ENCODE measurements at places on chromosomes 6 and 20. TPM values are rescaled to one million over a fixed set of nuclear protein-coding genes. Genes with fewer than 3 reads are reported as not detected.

Gene MDN1
- 39.4 TPM for total RNA-seq

DNA sequence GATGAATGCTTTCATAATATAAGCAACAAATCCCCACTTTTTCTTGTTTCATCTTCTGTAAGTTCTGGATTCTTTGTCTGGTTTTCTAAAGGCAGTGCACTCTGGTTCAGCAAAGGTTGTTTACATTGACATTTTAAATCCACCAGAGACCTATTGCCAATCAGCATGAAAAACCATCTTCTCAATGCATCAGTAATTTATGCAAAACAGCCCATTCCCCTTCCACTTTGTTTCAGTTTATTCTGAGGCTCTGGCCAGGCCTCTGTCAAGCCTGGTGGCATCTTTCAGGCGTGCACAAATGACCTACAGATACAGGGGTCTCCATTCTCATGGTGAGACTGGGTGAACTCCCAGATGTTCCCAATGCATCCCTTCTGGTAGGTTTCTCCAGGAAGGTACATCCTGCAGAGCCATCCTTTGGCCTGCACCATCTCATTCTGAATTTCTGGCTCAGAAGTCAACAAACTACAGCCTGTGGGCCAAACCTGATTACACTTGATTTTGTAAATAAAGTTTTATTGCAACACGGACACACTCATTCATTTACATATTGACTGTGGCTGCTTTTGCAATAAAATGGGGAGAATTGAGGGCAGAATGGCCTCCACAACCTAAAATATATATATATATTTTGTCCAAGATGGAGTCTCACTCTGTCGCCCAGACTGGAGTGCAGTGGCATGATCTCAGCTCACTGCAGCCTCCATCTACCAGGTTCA is 405.4 kb downstream of the PREX1 start:
- peaks cover 2% of the 10 kb centered on the region for H3K27me3 ChIP-seq
- no peak overlapping the region for H3K27ac ChIP-seq
- no peak for DNase-seq

DNA sequence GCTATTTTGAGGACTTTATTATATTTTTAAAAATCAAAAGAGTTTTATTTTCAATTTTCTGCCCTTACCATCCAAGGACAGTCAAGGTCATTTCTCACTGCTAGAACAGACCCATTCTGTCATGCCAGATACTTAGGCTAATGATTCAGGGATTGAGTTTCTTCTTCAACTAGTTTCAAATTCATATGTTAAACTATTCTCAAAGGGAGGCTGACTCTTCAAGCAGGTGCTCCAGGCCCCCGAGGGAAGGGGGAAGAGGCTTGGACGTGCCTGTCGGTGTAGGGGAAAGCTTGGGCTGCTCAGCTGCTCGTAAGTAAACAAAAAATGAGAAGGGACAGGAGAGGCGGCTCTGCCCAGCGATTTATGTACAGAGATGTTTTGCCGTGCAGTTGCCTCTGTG is 69.4 kb upstream of the MYLIP start:
- H3K36me3 ChIP-seq: no peaks in the 10 kb centered on the region
- H3K27me3 ChIP-seq: peaks cover 3% of the 10 kb centered on the region
- no peak overlapping the region for H3K27ac ChIP-seq

Gene TNNC2
- not detected for total RNA-seq

Gene PAQR8
- total RNA-seq: 14.1 TPM

DNA sequence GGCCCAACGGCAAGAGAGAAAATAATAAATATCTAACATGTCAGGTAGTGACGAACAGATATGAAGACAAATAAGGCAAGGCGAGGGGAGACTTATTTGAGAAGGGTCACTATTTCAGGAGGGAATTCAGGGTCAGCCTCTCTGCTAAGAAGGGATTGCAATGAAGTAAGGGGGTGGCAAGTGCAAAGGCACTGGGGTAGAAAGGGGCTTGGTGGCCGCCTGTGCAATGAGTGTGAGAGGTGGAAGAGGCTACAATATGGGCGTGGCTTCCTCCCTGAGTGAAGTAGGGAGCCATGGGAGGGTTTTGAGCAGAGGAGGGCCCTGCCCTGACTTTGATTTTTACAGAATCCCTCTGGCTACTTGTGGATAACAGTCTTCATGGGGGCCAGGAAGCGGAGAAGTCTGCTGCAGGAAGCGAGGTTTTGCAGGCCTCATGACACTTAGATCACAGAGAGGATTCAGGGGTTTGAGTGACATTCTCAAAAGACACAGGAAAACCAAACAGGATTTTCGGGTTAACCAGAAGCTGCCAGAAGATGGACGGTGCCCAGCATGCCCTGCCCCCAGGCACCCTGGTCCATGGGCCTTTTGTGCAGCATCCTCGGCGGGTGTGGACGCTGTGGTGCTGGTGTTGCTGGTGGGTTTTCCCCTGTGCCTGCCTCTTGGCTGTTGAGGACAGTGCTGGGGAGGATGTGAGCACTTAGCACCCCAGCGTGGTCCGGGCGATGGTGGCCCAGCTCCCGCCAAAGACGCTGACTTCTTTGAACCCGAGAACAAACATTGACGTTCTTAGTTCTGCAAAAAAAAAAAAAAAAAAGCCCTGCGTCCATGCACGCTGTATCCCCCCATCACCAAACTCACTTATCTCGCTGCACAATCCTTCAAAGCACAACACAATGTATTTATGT is 124.2 kb upstream of the PTPN1 start:
- peak overlapping the region; percentile 76 for H3K27ac ChIP-seq
- peak overlapping the region; percentile 33 for H3K4me3 ChIP-seq
- peak; percentile 85 for DNase-seq
- peaks cover 78% of the 10 kb centered on the region for H3K4me1 ChIP-seq

Gene C6orf132
- 0.10 TPM for total RNA-seq

Gene HDGFL1
- not detected for total RNA-seq

DNA sequence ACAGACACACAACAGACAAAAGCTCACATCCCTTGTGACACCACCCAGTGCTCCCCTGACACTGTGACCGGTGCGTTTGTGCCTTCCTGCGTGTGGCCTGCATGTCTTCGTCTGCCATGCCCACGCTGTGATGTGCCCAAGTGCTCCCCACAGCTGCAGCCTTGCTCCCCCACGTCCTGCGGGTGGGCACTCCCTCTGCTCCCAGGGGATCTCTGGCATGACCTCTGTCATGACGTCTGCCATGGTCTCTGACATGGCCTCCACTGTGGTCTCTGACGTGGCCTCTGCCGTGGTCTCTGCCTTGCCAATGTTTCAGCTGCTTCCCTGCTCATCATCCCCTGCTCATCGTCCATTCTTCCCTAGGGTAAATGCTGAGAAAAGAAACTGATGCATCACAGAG is 200.9 kb downstream of the DLL1 start:
- H3K4me1 ChIP-seq: peaks cover 36% of the 10 kb centered on the region
- DNase-seq: no peak
- no peaks in the 10 kb centered on the region for H3K27me3 ChIP-seq
- H3K36me3 ChIP-seq: no peaks in the 10 kb centered on the region
- peak overlapping the region; percentile 83 for H3K4me3 ChIP-seq

DNA sequence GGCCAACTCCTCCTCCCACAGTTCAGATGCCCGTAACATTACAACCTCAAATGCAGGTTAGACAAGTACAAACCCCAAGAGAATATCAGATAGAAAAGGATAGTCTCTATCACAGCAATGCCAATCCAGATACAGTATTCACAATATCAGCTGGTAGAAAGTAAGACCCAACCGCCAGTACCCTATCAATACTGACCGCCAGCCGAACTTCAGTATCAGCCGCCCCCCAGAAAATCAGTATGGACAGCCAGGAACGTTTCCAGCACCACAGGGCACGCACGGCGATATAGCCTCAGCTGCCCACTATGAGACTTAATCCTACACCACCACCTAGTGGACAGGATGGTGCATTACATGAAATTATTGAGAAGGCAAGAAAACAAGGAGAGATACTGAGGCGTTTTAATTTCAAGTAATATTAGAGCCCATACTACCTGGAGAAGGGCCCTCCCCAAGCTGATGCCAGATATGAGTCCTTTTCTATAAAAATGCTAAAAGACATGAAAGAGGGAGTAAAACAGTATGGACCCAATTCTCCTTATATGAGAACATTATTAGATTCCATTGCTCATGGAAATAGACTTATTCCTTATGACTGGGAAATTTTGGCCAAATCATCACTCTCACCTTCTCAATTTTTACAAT is 17.6 kb upstream of the EIF2S2 start:
- no peak overlapping the region for H3K4me3 ChIP-seq
- peaks cover 8% of the 10 kb centered on the region for H3K4me1 ChIP-seq
- H3K36me3 ChIP-seq: no peaks in the 10 kb centered on the region
- peak; percentile 57 for DNase-seq

DNA sequence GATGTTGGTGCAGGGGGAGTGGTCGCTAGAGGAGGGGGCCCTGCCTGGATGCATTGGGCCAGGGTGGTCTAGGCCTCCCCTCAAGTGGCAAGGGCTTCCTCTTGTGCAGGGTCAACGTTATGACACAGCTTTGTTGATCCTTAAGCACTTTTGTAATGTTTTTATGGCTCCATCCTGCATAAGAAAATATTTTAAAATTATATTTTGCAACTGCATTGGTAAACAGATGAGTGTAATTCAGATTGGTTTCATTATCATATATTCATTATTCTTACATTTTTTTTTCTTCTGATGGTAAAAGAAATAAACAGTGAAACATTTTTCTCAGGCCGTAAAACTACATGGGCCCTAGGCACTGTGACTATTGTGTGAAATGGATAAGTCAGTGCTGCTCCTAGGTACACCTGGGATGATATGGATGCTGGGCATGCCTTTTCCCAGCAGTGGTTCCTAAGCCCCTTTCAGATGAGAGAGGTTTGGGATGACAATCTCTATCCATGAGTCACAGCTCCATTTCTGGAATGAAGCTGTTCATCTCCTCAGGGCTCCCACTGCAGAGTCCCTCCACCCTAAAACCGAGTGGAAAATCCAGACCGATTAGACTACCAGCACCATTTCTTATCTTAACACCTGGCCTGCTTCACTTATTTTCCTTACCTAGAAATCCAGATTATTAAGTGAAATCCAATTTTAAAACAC is 5.8 kb upstream of the SIM1 start:
- peaks cover 64% of the 10 kb centered on the region for H3K27me3 ChIP-seq
- peaks cover 37% of the 10 kb centered on the region for H3K4me1 ChIP-seq
- DNase-seq: no peak
- H3K36me3 ChIP-seq: peaks cover 22% of the 10 kb centered on the region

Gene EYA2
- 0.28 TPM for total RNA-seq

- H3K4me1 ChIP-seq: no peaks in the 10 kb centered on the region
- no peak overlapping the region for H3K27ac ChIP-seq
- DNase-seq: no peak
- H3K36me3 ChIP-seq: no peaks in the 10 kb centered on the region
- peaks cover 3% of the 10 kb centered on the region for H3K27me3 ChIP-seq
These were observed 68.4 kb upstream of the RBM24 start for GRCh38 chr6:17212546-17213371.

GRCh38 chr6:108684771-108685329 is 124.1 kb downstream of the FOXO3 start:
- H3K27me3 ChIP-seq: no peaks in the 10 kb centered on the region
- no peak overlapping the region for H3K4me3 ChIP-seq
- H3K27ac ChIP-seq: no peak overlapping the region

DNA sequence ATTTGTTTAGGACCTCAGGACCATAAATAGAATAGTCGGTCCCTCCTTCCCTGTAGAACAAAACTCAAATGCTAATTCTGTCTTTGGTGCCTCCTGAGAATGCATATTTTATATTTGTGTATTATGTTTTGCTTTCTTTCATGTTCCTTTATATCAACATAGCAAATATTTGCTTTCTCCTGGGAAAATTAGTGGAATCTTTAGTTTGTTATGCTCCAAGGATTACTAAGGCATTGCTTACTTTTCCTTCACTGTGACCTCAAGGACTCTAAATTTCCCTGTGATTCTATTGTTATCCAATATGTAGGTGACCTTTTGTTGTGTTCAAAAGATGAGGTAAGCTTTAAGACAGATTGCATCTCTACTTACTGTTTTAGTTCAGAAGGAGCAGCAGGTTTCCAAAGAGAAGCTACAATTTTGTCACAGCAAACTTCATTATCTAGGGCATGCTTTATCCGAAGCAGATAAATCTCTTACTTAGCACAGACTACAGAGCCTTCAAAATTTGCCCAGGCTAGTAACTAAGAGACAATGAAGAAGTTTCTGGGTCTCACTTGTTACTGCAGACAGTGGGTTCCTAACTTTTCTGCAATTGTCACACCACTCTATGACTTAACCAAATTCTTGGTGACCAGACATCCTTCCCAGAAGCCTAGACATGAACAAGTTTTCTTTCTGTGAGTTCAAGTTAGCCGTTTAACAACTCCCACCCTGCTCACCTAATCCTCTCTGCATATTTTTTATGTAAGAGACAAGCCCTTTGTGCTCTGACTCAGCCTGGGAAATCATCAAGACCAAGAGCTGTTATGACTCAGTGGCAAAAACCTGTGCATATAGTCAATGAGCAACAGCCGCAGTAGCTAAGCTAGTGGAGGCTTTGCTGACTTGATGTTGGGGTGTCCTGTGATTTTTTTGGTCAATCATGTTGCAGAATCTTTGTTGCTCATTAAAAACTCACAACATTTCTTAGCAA is 378.8 kb downstream of the QKI start:
- peaks cover 9% of the 10 kb centered on the region for H3K27me3 ChIP-seq
- DNase-seq: no peak
- H3K4me1 ChIP-seq: peaks cover 5% of the 10 kb centered on the region
- H3K36me3 ChIP-seq: no peaks in the 10 kb centered on the region

Gene ACTR5
- 9.4 TPM for total RNA-seq

Gene RAET1E
- not detected for total RNA-seq

- H3K4me1 ChIP-seq: no peaks in the 10 kb centered on the region
- no peak overlapping the region for H3K4me3 ChIP-seq
- no peak for DNase-seq
- H3K36me3 ChIP-seq: no peaks in the 10 kb centered on the region
- no peak overlapping the region for H3K27ac ChIP-seq
These were observed 161.2 kb upstream of the ECI2 start for GRCh38 chr6:4296552-4296951.

- DNase-seq: no peak
- peaks cover 3% of the 10 kb centered on the region for H3K36me3 ChIP-seq
- no peaks in the 10 kb centered on the region for H3K27me3 ChIP-seq
- no peak overlapping the region for H3K4me3 ChIP-seq
- H3K27ac ChIP-seq: no peak overlapping the region
These were observed 47.6 kb upstream of the REV3L start for GRCh38 chr6:111530667-111531066.

GRCh38 chr6:18277237-18278006 is 13.1 kb upstream of the DEK start:
- H3K4me3 ChIP-seq: no peak overlapping the region
- DNase-seq: no peak
- no peak overlapping the region for H3K27ac ChIP-seq
- peaks cover 59% of the 10 kb centered on the region for H3K27me3 ChIP-seq
- no peaks in the 10 kb centered on the region for H3K36me3 ChIP-seq
- H3K4me1 ChIP-seq: peaks cover 5% of the 10 kb centered on the region

Gene MYLK4
- total RNA-seq: 0.28 TPM

- H3K27me3 ChIP-seq: peaks cover 29% of the 10 kb centered on the region
- no peaks in the 10 kb centered on the region for H3K36me3 ChIP-seq
- H3K27ac ChIP-seq: no peak within 1 kb of the TSS
- no peaks in the 10 kb centered on the region for H3K4me1 ChIP-seq
- no peak within 1 kb of the TSS for H3K4me3 ChIP-seq
These were observed at the start of gene SLC24A3 for GRCh38 chr20:19212469-19212815. Gene SLC24A3, plus strand, starts transcription at chr20:19212642.

Gene TAP1
- total RNA-seq: 410 TPM

- no peak overlapping the region for H3K4me3 ChIP-seq
- H3K36me3 ChIP-seq: peaks cover 42% of the 10 kb centered on the region
- H3K27me3 ChIP-seq: no peaks in the 10 kb centered on the region
- H3K4me1 ChIP-seq: peaks cover 1% of the 10 kb centered on the region
These were observed 26.1 kb downstream of the NKX2-4 start for GRCh38 chr20:21371193-21371592.
